ENCODE measurements at places on chromosomes 12 and 14.

DNA sequence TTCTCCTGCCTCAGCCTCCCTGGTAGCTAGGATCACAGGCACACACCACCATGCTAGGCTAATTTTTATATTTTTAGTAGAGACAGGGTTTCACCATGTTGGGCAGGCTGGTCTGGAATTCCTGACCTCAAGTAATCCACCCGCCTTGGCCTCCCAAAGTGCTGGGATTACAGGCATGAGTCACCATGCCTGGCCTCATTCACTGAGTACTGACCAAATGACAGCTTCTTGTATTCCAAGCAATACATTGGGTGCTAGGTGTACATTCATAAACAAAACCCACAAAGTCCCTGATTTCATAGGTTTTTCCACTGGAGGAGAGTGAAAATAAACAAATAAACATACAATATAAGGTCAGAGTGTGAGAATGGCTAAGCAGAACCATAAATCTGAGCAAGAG lies 136.3 kb downstream of the HELB start:
- DNase-seq, result no peak

DNA sequence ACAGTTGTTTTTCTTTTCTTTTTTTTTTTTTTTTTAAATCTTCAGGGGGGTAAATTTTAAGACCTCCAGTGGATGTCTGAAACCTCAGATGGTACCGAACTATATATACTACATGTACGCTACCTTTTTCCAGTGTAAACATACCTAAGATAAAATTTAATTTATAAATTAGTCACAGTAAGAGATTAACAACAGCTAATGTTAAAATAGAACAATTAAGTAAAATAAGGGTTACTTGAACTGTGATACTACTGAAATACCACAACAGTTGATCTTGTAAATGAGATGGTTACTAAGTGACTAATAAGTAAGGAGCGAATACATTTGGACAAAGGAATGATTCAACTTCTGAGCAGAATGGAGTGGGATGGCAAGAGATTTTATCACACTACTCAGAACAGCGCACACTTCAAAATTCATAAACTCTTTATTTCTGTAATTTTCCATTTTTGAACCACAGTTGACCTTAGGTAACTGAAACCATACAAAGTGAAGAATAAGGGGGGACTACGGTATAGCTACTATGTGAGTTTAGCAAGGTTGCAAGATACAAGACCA lies 80.5 kb upstream of the PCED1B start:
- DNase-seq, result no peak

DNA sequence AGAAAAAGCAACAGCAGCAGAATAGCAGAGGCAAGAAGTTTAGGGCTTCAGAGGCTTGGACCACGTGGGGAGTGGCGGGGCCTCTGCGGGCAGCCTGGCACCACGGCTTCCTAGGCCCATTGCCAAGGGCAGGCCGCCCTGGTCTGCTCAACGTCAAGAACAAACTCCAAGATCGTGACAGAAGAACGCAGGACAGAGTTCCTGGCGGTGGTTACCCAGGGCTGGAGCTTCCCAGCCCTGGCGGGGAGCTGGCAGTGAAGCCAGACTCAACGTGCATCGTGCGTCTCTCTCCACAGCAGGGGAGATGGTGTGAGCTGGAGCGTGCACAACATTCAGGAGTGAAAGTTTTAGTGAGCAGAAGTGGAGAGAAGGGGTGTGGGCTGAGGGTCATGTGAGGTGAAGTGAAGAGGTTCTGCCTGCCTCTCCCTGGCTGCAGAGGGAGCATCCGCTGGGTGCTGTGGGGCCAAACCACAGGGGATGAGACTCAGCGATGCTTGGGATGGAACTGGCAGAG lies 13.9 kb upstream of the CACNA2D4 start:
- peak; percentile 87 for DNase-seq

DNA sequence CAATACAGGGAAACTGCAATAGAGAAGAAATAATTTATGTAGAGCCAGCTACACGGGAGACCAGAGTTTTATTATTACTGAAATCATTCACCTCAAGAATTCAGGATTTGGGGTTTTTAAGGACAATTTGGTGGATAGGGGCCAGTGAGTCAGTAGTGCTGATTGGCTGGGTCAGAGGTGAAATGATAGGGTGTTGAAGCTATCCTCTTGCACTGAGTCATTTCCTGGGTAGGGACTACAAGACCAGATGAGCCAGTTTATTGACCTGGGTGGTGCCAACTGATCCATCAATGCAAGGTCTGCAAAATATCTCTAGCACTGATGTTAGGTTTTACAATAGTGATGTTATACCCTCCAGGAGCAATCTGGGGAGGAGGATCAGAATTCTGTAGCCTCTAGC lies 486.3 kb downstream of the LRIG3 start:
- no peak for DNase-seq

DNA sequence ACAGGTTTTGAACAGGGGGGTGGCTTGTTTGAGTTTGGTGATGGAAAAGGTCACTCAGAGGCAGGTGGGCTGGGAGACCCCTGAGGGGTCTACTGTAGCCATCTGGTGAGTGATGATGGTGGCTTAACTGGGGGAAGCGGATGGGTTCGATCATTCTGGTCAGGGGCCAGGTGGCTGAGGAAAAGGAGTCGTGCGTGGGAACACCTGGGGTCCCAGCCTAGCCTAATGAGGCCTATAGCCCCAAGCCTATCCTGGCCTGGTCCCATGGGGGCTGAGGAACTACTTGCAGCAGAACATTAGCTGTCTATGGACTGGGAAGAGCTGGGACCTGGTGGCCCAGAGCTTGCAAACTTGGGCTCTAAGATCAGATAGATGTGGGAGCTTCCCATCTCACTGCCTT lies 158.4 kb upstream of the MYL2 start:
- no peak for DNase-seq

GRCh38 chr14:50342221-50343078 lies 30.3 kb downstream of the DMAC2L start:
- DNase-seq, result peak; percentile 48

DNA sequence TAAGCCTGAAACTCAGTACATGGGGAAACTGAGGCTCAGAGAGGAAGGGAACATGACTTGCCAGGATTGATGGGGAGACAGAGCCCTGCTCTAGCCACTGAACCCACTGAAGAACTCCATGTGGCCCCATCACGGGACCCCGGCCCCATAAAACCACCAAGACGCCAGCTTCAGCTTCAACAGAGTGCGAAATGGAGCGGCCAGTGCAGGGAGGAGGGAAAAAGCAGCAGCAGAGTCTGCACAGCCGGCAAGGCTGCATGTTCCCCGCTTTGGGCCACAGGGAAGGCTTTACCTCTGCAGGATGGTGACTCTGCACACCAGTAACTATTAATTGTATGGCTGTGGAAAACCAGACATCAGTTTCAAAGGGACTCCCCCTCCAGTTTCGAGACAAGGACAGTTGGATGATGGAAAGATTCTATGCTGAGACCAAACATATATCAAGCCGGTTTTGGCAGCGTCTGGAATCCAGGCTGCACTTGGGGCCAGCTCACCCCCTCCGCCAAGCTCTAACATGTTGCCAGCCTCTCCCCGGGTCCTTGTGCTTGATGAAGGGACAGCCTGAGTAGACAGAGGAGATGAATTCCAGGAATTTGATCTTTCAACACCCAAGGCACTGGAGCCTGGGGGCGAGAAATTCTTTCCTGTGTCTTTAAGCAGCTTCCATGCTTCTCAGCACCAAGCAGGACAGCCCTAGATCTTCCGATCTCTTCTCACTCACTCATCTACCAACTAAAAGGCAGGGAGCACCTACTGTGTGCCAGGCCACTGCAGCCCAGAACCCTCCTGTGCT lies 55.7 kb upstream of the BCL11B start:
- DNase-seq, result no peak

DNA sequence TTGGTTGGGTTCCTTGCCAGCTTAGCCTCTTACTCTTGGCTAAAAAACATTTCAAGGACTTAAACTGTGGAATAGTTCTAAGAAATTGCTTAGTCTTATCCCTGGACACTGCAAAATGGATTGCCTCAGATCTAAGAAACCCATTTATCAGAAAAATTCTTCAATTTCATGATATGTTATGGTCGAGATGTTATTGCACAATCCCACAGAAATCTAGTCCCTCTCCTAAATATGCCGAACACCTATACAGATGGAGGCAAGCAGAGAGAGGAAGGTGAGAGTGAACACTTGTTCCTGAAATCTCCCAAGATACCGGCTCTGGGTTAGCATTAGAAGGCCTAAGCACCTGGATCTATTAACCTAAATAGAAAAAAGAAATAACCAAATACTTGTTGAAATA lies 267.2 kb downstream of the PAWR start:
- no peak for DNase-seq

- DNase-seq, result no peak
Observed at GRCh38 chr12:12718381-12718759, 1.2 kb downstream of the CDKN1B start.

DNA sequence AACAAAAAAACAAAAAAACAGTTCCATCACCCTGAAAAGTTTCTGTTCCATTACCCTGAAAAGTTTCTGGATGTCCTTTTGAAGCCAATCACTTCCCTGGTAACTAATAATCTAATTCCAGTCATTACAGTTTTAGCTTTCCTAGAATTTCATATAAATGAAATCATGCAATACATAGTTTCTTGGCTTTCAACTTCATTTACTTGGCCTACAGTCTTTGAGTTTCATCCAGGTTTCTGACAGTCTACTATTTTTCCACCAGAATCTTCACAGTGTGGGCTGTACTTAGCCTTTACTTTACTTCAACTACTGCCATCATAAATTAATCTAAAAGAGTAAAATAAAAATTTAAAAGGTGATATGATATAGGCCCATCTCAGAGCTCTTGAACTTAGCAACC lies 55.5 kb downstream of the RPS6KA5 start:
- no peak for DNase-seq

GRCh38 chr14:51552768-51553404 lies 98.8 kb upstream of the FRMD6 start:
- DNase-seq, result no peak
